ENCODE measurements at places on chromosomes 4 and X.

- DNase-seq, result peak; percentile 24
Measured at GRCh38 chrX:65596270-65597034, 61.9 kb upstream of the LAS1L start.

GRCh38 chrX:40094041-40094899 lies 3.5 kb downstream of the BCOR start:
- DNase-seq, result no peak

- DNase-seq, result no peak
Measured at GRCh38 chrX:148768296-148768695, 267.9 kb downstream of the AFF2 start.

DNA sequence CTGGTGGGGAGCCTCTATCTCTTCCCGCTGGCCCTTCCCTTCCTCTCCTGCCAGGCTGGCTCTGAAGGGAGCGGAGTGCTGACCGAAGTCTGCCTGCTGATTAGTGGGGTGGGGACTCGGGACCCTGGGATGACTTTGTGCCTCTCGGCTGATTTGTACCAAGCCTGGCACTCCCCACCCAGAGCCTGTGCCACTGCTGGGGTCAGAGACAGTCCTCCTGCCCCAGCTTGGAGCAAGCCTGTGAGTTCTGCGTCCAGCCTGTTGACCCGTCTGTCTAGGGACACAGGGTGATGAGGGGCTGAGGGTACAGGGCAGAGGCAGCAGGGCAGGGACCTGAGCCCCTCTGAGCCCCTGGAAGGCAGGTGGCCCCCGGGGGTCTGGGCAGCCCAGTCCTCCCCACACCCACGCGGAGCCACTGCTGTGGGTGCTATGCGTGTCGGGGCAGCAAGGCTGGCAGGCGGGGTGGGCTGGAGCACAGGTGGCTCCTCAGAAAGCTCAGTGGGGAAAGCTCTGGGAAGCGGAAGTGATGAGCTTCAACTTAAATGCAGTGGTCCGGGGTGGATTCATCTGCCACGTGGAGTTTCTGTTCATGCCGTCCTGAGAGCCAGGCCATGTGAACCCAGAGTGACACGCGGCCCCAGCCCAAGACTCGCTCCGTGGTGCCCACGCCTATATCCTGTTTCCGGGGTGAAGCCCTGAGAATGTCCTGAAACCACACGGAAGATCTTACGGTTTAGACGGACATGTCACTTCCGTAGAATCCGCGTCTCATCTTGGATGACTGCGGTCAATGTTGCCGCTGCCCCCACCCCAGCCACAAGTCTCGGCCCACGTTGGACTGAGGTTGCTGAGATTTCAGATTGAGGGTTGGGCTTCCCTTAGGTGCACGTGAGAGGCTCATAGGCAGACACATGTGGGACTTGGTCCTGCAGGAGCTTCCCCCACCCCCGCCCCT lies 21.1 kb upstream of the UVSSA start:
- no peak for DNase-seq

DNA sequence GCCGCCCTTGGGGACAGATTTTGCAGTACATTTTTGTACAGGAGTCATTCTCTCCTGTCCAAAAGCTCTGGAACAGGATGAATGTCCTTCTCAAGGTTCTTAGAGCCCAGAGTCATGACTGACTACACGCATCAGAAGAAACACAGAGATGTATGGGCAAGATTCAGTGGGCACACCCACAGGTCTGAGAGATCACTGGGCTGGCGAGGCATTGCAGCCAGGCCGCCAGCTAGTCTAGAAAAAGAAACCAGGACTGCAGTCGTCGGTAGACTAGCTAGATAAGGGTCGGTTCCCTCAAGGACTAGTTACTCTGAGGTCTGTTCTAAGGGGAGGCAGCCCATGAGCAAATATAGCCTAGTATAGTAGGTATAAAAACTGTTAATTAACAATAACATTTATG lies 19.8 kb downstream of the GBA3 start:
- no peak for DNase-seq

GRCh38 chr4:71229477-71230270 lies 109.1 kb upstream of the SLC4A4 start:
- DNase-seq, result no peak

- no peak for DNase-seq
Measured at GRCh38 chrX:40524423-40524822, 56.3 kb upstream of the ATP6AP2 start.

GRCh38 chrX:118519411-118520215 lies 24.0 kb downstream of the DOCK11 start:
- no peak for DNase-seq

- peak; percentile 11 for DNase-seq
Measured at GRCh38 chrX:13151828-13152517, 107.6 kb upstream of the FAM9C start.

DNA sequence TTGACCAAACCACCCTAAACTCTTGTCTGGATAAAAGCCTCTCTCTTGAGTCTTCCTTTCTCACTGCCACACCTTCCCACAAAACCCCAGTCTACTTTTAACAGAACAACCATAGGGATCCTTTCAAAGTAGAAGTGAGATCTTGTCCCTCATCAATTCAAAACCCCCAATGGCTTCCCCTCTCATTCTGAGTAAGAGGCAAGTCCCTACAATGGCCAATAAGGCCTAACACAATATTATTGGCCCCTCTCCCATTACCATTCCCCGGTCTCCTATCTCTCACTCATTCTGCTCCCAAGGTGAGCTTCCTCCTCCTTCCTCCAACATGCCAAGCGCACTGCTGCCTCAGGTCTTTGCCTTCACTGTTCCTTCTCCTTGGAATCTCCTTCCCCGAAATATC lies 57.1 kb downstream of the REELD1 start:
- no peak for DNase-seq

DNA sequence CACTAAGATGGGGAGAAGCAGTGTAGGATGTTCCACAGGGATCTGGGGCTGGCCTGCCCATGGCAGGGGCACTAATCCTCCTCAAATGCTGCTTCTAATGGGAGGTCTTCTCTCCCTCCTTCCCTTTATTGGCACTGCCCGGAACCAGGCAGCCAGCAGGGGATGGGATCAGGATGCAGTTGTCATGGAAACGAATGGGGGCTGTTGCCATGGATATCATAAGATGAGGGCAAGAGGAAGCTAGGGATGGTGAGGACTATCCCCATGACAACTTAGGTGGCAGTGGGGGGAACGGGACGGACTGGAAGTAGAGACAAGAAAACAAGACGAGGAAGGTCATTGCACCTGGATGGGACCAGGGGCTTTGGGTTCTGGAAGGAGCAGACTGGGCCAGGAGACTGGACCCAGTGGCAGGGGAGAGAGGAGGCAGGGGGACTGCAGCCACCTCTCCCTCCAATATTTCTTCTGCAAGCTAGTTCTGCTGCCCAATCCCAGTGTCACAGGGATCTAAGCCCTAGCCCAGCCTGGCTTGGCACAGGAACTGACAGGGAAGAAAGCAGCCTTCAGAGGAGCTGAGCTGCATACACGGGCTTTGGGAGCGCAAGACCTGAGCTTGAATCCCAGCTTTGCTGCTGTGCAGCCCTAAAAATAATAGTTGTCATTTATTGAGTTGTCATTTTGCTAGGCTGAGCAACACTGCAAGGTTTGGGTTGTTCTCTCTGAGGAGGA lies 19.0 kb downstream of the IQSEC2 start:
- no peak for DNase-seq

DNA sequence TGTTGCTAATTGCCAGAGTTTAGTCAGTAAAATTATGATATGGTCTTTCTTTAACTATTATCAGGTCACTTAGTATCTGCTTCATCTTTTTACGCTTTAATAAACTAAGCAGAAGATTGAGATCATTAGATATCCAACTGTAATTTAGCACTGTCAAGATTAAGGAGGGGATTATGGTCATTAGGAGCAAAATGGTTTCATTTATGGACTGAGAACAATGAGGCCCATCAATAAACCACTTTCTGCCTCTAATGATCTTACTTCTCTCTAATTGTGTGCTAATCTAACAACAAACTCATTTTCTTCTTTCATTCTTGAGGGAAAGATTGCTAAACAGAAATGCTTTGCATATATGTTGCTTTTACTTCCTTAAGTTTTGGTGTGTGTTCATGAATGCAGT lies 340.4 kb downstream of the RPA4 start:
- DNase-seq, result no peak

GRCh38 chrX:123962006-123962467 lies 531 bp downstream of the STAG2 start:
- no peak for DNase-seq

GRCh38 chr4:111064342-111064993 lies 441.6 kb upstream of the PITX2 start:
- no peak for DNase-seq

- no peak for DNase-seq
Measured at GRCh38 chr4:37999000-37999716, 39.0 kb downstream of the PTTG2 start.

GRCh38 chrX:1529328-1529727 lies 7.7 kb downstream of the P2RY8 start:
- no peak for DNase-seq

- no peak for DNase-seq
Measured at GRCh38 chr4:77802402-77802801, 16.8 kb downstream of the CNOT6L start.

- DNase-seq, result no peak
Measured at GRCh38 chrX:46381630-46382029, 163.6 kb downstream of the ZNF674 start.

DNA sequence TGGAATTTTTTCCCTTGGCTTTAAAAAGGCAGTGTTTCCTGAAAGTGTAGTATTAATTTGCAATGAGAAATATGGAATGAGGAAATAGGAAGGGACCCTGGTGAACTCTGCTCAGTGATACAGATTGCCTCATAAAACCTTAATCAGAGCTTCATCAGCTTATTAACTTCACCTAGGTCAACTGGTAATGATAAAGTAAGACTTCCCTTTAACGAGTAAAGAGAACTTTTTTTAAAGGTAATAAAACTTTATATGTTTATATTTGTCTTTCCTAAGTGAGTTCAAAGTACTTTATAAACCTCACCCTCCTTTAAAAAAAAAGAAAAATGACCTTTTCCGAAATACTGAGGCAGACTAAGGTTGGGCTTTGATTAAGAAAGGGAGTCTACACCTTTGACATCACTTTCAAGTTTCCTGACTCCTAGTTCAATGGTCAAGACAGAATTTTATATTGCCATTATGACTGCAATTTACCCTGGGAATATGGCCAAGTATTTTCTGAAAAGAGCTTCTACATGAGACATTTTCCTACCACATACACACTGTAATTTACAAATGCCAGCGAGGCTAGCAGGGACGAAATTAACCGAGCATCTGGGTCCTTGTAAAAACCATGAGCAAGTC lies 706.3 kb upstream of the TENM3 start:
- no peak for DNase-seq

DNA sequence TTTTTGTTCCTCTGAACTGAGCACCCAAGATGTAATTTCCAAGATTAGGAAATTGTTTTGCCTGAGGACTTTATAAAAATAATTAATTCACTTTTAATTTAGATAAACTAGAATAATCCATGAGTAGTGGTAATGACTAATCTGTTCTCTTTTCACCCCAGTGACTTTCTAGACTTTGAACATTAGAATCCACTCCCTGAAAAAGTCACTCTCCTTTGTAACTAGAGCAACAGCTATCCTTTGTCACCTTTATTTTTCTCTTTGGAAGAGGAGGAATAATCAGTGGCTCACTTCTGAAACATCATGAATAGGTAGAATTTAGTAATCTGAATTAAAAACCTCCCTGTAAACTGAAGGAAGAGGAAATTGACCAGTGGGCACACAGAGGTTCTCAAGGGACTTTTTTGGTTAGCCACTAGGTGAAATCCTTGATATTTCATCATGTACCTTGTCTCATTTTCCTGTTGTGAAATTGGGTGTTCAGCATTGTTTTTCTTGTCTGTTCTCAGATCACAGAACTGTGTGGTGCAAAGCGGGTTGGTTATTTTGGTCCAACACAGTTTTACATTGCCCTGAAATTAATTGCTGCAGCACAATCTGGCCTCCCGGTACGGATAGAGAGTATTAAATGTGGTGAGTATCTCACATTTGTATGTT lies 59.4 kb downstream of the REPS2 start:
- DNase-seq, result no peak

GRCh38 chr4:17276776-17277175 lies 235.1 kb downstream of the QDPR start:
- DNase-seq, result no peak

GRCh38 chr4:125677665-125678307 lies 363.0 kb downstream of the FAT4 start:
- DNase-seq, result no peak

- DNase-seq, result no peak
Measured at GRCh38 chrX:143669395-143669794, 33.5 kb upstream of the SLITRK4 start.

- no peak for DNase-seq
Measured at GRCh38 chr4:961351-962230, 11.8 kb downstream of the DGKQ start.

- DNase-seq, result no peak
Measured at GRCh38 chrX:17412692-17413091, 37.7 kb downstream of the NHS start.

- no peak for DNase-seq
Measured at GRCh38 chrX:69124108-69124507, 41.1 kb downstream of the PJA1 start.

- DNase-seq, result no peak
Measured at GRCh38 chr4:76527666-76528065, 92.6 kb downstream of the SHROOM3 start.

DNA sequence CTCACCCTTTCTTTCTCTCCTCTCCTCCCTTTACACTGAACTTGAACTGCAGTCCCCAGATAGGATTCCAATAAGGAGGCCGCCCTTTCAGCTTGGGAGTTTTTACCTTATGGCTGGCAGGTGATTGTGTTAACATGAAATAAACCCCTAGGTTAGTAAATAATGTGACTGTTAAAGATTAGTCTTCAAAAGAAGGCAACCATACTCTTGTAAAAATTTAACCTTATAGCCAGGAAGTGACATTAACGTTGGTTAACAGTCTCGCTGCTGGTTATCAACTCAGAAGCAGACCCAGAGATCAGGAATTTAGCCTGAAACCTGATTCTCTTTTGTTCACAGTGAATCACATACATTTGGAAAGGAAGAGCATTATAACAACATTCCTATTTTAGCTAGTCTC lies 15.2 kb downstream of the FHDC1 start:
- DNase-seq, result no peak

DNA sequence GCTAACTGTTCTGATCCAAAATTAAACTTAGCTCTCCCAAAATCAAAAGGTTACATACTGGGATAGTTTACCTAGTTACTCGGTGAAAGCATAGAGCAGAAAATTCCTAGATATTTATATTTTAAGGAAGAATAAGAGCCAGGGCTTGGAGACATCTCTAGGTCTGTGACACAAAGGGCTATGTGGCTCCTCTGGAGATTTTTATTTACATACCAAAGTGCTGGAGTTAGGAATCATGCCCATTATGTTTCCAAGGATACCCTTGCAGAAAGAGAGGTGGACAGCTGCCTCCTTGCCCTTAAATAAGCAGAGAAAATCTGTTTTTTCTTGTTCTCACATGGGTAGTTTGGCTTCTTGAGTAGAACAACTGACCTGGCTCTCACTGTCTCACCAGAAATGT lies 9.0 kb downstream of the COX7B2 start:
- DNase-seq, result no peak

GRCh38 chr4:9875516-9875915 lies 94.1 kb downstream of the DRD5 start:
- DNase-seq, result no peak

DNA sequence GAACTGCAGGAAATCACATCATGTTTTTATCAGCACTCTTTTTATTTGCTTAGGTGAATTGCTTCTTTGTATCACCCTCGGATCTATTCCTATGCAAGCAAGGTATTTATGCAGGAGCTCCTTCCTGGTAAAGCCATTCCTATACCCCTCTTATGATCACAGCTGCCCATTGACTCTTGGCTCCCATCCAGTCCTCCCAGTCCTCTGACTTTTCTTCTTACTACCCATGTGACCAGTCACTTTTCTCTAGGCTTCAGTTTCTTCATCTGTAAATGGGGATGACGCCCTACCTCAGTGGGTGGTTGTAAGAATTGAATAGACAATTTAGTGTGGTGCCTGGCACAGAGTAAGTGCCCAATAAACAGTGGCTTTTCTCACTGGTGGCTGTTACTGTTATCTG lies 144.9 kb downstream of the FHIP1A start:
- DNase-seq, result no peak
